ENCODE measurements at places on chromosomes 11 and 22.
A peak's percentile ranks its signal among the peaks of the same experiment; 100 is the strongest.

DNA sequence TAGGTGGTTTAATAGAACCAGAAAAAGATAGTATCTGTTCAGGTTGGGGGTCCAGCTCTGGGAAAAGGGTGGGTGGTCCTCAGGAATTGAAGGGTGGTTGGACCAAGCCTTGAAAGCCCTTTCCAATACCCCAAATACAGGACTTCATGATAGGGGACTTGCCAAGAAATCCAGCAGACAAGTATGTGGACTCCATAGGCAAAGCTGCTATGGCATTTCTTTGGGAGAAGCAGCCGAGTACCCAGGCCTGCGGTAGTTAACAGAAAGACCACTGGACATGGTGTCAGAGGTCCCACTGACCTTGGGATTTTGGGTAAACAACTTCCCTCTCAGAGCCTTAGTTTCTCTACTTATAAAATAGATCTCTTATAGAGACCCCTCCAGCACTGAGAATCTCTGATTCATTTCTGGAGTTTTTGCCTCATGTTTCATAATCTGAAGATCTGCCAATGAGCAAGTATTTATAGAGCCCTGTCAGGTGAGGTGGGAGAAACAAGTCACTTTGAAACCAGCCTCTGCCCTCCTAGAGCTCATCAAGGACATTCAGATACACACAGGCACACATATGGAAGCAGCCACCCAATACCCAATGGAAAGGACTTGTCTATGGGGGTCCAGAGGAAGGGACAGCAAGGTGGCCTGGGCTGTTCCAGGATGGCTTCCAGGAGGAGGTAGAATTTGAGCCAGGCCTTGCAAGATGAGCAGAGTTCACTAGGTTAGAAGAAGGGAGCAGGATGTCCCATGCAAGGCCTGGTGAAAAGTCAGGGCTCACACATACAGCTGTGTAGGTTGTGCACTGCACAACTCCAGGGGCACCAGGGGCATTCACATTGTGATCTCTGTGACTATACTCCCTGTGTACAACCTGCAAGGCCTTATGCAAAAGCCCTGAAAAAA is 31.0 kb upstream of the ACCSL start:
- DNase-seq: no peak

DNA sequence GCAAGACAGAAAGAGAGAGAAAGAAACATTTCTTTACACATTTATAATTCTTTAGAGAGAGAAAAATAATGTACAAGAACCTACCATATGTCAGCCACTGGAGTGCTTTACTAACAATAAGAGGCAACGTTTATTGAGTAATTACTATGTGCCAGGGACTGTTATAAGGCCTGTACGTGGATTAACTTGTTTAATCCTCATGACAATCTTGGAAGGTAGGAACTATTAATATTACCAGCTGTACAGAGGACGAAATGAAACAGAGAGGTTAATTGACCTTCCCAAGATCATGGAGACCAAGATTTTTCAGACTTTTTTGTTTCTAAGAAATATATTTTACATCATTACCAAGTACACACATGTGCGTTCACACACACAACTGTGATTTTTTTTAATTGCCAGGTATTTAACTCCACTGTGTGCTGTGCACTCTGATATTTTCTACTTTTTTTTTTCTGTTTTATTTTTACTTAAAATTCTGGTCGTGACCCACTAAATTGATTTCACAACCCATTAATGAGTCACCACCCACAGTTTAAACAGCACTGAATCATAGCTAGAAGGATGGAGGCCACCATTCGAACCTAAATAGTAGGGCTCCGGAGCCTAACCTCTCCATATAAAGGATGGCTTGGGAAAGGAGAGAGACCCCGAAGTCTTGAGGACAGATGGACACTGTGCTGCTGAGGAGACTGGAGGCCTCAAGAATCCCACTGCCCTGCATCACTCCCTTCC is 21.4 kb downstream of the CREB3L1 start:
- peak; percentile 88 for DNase-seq

GRCh38 chr22:47259990-47260389 is 497.5 kb downstream of the TBC1D22A start:
- DNase-seq: no peak

DNA sequence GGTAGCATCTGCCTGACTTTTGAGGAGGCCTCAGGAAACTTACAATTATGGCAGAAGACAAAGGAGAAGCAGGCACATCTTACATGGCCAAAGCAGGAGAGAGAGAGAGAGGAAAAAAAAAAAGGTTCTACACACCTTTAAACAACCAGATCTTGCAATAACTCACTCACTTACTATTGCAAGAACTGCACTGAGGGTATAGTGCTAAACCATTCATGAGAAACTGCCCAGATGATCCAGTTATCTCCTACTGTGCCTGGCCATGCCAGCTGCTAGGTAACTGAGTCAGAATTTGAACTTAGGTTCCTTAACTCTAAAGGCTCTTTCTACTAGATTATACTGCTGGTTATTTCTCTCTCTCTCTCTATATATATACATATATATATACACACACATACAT is 7.3 kb downstream of the HORMAD2 start:
- DNase-seq: no peak

- DNase-seq: peak; percentile 11
Measured at GRCh38 chr22:50102946-50103345, 13.1 kb downstream of the MOV10L1 start.

DNA sequence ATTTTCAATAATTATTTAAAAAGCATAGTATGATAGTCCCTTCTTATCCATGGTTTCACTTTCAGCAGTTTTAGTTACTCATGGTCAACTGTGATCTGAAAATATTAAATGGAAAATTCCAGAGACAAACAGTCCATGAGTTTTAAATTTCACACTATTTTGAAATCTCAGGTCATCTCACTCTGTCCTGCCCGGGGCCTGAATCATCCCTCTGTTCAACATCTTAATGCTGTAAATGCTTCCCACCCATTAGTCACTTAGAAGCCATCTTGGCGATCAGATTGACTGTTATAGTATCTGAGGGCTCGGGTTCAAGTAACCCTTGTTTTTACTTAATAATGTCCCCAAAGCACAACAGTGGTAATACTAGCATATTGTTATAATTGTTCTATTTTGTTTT is 1509.3 kb downstream of the FAM181B start:
- no peak for DNase-seq

DNA sequence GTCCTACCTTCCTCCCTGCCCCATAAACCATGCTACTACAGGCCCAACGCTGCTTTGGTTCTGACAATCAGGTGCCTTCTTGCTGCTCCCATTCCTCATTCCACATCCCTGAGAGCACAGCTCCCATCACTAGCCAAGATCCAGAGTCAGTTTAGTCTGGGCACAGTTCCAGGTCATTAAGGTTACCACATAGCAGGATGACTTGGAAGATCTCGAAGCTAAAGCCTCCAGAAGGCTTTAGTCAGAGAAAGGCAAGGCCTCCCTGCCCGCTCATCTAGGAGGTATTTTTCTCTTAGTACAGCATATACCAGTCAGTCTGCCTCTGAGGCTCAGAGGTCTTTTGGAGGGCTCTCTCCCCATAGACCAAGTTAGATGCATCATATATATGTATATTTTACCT is 30.3 kb downstream of the TRIM66 start:
- peak; percentile 99 for DNase-seq
